A172 (cell line): ENCODE measurements at places on chromosomes 11 and 22. TPM values are rescaled to one million over a fixed set of nuclear protein-coding genes. Genes with fewer than 3 reads are reported as not detected.

The CDC42EP1 gene
- 18.2 and 23.0 TPM in 2 replicates for total RNA-seq

The CD3D gene
- not detected in 2 replicates for total RNA-seq

DNA sequence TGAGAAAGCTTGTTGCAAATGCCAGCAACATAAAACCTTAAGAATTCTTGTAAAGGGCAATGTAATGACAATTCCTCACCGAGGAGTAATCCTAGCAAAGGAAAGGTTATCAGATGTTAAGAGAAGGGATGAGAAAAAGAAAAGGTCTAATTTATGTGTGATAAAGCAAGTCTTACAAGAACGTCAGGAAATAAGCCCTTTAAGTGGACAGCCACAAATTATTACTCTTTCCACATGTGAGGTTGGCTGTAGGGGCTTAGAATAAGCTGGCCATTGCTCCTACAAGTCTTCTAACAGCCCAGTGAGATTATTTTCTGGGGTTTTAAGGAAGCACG lies 9.3 kb downstream of the LAYN start:
- peak; percentile 43 for DNase-seq

GRCh38 chr22:42365111-42365865 lies 66.9 kb downstream of the NFAM1 start:
- no peak for DNase-seq

- no peak for DNase-seq
Measured at GRCh38 chr22:27976586-27976985, 57.5 kb upstream of the PITPNB start.

GRCh38 chr11:87878373-87878825 lies 296.8 kb downstream of the RAB38 start:
- no peak for DNase-seq
